Stimulated activated CD8-positive, alpha-beta memory T cell treated with anti-CD3 and anti-CD28 coated beads, Interleukin-4, amount 100 ng/mL, for 1 hour (primary cell): ENCODE measurements at places on chromosomes 7 and 10.

DNA sequence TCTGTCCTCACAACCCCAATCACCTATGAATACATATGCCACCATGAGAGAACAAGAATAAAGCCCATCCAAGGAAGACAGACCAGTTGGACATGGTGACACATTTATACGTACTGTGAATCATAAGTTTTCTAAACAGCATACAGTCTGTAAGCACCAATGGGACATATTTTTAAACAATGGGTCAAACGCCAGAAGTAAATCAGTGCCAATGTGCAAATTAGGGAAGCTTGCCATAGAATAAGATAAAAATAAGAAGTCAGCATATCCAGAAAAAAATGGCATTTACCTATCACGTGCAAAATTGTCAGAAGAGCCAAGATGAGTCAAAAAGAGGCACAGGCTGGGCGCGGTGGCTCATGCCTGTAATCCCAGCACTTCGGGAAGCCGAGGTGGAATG, 910.4 kb downstream of the SORCS1 start:
- DNase-seq = no peak

DNA sequence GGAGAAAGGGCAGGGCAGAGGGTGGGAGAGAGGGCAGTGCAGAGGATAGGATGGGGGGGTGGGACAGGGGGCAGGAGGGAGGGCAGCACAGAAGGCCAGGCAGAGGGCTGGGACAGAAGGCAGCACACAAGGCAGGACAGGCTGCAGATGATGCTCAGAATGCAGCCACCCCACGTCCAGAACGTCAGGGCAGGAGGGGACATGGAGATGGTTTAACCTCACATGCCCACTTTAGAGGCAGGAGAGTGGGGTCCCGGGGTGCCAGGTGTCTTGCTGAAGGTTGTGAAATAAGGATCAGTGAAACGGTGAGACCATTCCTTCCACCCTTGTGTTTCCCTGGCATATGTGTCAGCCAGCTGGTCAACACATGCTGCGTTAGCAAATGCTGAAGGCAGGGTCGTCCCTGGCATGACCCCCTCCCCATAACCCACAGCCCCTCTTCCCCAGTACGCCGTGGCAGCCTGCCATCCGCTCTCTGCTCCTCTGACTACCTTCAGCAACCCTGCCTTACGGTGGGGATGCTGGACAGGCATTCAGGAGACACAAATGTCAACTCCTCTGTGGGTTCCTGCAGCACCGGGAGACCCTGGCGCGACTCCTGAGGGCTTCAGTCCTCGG, 592.1 kb downstream of the DNAJB6 start:
- no peak for DNase-seq

- DNase-seq = no peak
These were observed 2.6 kb downstream of the CLDN15 start for GRCh38 chr7:101235050-101235449.

- no peak for DNase-seq
These were observed 8.9 kb downstream of the FBXL13 start for GRCh38 chr7:103065667-103066066.

- DNase-seq = no peak
These were observed 42.0 kb upstream of the BRAF start for GRCh38 chr7:140966561-140967233.

DNA sequence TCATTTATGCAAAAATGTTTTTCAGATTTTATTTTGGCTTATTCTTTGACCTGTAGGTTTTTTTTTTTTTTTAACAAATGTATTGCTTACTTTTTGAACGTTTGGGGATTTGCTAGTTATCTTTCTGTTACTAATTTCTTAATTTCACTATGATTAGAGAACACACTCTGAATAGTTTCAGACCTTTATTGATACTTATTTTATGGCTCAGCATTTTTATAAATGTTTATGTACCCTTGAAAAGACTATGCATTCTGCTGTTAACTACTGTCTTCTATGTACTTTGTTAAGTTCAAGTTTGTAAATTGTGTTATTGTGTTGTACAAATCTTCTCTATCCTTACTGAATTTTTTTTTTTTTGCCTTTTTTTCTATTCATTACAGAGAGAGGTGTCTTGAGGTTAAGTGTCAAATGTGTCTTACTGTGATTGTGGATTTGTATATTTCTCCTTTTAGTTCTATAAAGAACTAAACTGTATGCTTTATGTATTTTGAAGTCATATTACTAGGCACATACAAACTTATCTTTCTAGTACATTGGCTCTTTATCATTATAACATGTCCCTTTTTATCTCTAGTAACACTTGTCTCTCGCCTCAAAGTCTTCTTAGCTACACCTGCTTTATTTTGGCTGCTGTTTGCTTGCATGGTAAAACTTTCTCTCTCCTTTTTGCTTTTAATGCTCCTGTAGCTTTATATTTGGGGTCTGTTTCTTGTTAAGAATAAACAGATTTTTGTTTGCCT, 8.1 kb downstream of the MKLN1 start:
- no peak for DNase-seq

DNA sequence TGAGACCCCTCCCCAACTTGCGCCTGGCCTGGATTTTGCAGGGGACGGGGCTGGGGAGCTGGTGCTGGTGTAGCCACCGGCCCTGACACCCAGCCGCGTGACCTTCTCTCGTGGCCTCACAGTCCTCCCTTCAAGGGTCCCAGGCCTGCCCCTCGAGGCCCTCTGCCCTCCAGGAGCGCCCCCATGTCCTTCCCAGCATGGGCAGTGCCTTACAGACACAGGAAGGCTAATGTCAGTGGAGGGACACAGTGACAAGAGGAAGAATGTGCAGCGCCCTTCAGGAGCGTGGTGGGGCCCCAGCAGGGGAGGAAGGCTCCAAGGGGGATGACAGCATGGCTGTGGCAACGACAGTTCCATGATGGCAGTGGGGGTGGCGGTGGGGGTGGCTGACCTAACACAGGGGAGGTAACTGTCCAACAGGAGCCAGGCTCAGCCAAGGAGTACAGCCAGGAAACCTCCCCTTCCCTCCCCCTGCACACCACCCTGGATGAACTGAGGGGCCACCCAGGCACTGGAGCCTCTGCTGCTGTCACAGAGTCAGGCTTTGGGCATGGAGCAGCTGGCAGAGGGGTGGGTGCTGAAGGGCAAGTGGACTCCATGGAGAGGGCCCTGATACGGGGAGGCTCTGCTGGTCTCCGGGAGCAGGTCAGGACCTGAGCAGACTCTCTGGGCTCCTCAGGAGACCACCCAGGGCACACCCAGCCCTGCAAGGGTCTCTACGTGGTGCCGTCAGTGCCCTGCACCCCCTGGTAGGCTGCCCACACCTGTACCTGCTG, 76.0 kb upstream of the RET start:
- no peak for DNase-seq

DNA sequence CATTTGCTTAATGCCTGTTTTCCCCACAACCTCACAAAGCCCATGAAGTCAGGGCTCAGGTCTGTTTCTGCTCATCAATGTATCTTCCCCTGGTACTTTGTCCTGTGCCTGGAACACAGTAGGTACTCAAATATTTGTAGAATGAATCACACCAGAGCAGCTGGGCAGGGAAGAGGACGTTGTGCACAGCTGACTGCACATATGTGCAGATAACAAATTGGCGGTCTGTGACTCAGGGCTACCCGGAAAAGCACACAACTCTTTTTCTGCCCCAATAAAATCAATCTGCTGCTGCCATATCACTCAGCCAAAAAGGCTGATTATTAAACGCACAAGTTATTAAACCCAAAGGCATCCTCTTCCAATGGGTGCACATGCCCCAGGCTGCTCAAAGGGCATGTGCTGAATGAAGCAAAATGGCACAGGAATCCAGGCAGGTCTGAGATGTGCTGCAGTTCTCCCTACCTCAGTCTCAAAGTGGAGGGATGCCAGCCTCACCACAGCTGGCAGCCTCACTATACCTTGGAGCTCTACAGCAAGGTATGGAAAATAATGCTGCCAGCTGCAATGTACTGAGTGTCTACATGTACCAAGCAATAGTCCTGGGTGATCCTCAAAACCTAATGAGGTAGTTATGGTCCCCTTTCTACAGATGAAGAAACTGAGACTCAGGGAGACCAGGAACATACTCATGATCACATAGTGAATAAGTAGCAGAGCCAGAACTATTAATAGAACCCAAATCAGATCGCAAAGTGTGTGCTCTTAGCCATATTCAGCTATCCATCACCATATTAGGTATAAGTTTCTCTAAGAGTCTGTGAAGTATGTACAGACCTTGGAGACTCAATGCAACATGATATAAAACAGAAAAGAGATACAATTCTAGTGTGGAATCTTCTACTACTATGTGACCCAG, 43.4 kb downstream of the SORBS1 start:
- no peak for DNase-seq
